ENCODE measurements at places on chromosomes 5 and 9.

GRCh38 chr5:167232675-167233311 is 1058.7 kb upstream of the WWC1 start:
- no peak for DNase-seq

DNA sequence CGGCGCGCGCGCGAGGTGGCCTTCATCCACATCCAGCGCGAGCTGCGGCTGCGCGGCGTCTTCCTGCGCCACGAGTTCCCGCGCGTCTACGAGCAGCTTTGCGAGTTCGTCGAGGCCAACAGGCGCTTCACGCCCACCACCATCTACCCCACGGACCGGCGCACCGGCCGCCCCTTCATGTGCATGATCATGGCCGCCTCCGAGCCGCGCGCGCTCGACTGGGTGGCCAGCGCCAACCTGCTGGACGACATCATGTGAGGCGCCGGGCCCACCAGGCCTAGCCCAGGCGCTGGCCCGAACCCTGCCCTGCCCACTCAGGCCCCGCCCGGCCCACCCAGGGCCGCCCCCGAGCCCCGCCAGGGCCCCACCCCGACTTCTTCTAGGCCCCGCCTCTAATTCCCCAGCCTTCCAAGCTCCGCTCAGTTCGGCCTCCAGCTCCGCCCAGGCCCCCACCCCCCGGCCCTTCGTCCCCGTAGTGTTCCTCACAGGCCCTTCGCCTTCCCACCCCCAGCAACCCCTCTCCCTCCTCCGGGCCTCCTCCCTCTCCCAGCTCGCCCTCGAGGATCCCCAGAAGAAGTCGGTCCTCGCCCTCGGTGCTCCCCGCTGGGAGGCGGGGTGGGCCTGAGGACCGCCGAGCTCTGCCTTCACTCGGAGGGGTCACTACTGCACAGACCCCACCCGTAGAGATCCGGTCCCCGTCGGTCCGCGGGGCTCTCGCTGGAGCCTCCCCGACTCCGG is 2.0 kb upstream of the PHPT1 start:
- DNase-seq, result no peak

DNA sequence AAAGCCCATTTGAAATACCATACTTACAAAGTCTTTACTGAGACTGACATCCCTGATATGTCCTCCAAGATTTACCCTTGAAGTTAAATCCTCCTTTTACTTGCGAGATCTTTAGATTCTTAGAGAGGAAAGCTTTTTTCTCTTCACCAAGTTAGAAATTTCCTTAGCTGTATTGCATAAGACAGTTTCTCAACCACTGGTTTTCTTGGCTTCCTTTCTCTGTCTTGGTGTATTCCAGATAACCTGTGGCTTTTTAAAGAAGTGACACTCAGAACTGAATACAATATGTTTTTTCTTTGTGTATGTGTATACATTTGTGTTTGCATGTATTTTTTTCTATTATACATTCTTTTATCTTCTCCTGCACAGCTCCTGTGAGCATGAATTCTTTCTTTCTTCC is 65.0 kb downstream of the SNCAIP start:
- DNase-seq, result no peak

GRCh38 chr9:93125331-93125894 is 8.6 kb downstream of the NINJ1 start:
- no peak for DNase-seq

GRCh38 chr5:134458234-134459009 is 46.7 kb upstream of the CDKN2AIPNL start:
- no peak for DNase-seq

GRCh38 chr5:173383711-173384110 is 55.5 kb upstream of the STC2 start:
- no peak for DNase-seq

GRCh38 chr9:91075279-91075678 is 273.7 kb downstream of the SYK start:
- no peak for DNase-seq

DNA sequence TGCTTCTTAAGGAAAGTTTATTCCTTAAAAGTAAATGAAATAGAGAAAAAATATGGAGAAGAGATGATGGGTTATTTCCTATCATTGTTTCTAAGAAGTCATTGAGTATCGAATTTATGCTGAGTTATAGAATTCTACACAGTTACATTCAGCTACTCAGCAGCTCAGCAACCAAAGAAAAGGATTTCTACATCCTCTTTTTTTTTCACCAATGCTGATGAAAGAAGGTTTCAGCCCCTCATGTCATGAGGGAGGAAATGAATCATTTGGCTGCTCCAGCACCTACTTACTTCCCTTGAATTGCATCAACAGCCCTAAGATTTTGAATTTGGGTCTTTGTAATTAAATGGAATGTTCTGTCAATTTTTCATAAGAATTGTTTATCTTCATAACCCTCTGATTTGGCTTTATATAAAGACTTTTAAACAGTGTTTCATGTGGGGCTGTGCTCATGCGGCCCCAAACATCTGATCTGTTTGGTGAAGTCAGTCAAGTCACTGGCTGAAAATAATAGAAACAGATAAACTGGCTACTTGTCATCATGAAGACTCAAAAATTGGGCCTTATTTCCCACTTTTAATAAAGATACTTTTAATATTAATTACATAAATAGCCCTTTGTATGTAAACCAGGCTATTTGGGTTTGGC is 18.5 kb upstream of the SNX2 start:
- DNase-seq, result no peak

DNA sequence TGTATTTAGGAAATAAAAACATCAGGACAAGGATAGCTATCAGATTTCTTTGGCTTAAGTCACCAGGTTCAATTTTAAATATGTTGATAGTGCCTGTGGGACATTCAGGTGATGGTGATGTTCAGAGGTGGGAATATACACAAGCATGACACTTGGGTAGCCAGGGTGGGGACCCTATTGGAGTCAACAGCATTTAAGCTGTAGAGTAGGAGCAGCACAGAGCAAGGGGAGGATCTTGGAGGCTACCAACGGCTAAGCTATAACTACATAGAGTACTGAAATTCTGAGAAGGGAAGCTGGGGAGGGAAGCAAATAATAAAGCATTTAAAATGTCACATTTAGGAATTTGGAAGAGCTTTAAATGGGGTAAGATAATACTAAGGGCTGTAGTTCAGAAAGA is 177.7 kb downstream of the CPLANE1 start:
- DNase-seq, result no peak

GRCh38 chr5:96023518-96023917 is 61.9 kb upstream of the ELL2 start:
- no peak for DNase-seq

DNA sequence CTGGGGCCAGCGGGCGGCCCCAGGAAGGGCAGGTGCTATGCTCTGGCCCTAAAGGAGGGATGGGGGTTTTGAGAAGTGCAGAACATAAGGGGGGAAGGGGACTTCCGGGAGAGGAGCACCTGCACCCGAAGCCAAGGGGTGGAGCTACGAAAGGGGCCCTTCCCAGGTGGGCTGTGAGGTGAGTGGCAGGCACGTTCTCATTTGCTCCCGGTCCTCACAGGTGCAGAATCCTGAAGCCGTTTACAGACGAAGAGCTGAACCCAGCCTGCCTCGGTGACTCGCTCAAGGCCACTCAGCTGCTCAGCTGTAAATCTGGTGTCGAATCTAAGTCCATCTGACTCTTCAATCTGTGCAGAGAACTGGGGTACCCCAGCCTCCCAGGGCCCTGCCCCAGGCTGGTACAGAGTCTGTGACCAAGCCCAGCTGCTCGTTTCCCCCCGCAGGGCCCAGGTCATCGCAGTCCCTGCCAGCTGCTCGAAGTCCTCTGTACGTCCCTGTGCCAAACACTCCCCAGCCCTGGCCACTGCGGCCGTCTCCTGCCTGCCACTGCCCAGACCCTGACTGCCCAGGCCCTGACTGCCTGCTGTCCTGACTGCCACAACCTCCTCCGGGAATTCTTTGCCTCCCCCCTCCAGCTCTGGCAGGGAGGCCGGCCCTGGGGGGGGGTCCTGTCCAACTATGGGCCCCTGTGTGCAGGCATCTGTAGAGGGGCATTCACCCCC is 53.8 kb upstream of the RXRA start:
- DNase-seq, result no peak

DNA sequence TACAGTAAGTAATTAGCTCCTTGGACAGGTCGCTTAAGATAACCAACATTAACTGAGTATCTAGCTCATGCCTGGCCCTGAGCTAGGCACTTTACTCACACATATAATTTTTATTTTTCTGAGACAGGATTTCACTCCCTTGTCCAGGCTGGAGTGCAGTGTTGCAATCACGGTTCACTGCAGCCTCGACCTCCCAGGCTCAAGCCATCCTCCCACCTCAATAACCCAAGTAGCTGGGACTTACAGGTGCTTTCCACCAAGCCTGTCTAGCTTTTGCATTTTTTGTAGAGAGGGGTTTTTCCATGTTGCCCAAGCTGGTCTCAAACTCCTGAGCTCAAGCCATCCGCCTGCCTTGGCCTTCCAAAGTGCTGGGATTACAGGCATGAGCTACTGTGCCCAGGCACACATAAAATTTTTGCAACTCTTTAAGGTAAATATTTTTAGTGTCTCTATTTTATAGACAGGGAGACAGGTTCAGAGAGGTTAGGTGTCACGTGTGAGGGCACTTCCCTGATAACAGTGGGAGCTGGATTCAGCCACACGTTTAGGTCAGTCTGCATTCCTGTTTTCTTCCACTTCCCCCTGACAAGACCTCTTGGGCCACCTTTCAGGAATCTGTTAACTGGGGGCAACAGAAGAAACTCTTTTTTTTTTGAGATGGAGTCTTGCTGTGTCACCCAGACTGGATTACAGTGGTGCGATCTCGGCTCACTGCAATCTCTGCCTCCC is 18.2 kb downstream of the HBEGF start:
- no peak for DNase-seq

- no peak for DNase-seq
Observed at GRCh38 chr5:167012123-167013034, 1279.1 kb upstream of the WWC1 start.

Measured in CD4-positive, alpha-beta T cell (primary cell).